ENCODE measurements at places on chromosomes 13 and 19.

DNA sequence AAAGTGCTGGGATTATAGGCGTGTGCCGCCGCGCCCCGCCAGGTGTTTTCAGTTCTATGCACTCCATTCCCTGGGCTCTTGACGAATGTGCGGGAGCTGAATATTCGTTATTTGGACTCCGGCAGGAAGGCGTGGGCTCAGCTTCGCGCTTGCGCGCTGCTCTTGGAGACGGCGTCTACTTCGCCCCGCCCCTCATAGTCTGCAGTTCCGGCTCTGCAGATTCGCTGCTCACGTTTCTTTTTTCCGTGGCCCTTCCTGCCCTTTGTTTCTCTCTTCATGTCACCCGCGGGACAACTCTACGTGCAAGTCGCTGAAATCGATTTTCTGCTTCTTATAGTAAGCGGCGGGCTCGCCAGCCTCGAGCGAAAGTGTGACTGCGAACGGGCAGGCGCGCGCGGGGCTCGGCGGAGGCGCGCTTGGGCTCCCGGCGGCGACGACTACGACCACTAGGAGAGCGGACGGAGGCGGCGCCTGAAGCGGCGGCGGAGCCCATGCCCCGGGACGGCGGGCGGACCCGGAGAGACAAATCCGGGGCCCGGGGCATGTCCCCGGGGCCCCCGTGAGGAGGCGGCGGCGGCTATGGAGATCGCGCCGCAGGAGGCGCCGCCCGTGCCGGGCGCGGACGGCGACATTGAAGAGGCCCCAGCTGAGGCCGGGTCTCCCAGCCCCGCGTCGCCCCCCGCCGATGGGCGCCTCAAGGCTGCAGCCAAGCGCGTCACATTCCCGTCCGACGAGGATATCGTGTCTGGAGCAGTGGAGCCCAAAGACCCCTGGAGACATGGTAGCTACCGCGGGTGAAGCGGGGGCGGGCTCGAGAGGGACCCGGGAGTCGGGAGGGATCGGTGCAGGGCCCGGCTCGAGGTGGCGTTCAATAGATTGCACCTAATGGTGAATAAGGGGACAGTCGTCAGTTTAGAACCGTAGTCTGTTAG, at the start of gene PPP1R37:
Gene PPP1R37, plus strand, starts transcription at position 433 of the 932 bp plus-strand sequence. Its CDS starts 147 bp downstream, at position 580.
- peak; percentile 90 for DNase-seq

DNA sequence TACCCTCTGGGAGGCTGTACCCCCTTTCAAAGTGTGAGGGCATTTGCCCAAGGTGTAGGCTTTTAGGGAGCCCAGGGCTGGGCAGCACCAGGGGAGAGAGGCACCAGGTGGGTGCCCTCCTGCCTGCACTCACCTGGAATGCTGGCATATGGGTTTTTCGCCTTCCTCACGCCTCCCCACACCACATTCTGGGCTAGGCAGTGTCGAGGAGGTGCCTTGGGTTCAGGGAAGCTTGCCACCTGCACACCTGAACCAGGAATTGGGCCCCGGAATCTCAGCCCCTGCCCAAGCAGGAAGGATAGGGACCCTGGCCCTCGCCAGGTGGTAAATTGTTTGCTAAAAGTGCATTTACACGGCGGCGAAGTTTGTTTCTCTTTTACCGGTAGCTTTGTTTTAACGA, 5.1 kb upstream of the TSHZ3 start:
- no peak for DNase-seq

DNA sequence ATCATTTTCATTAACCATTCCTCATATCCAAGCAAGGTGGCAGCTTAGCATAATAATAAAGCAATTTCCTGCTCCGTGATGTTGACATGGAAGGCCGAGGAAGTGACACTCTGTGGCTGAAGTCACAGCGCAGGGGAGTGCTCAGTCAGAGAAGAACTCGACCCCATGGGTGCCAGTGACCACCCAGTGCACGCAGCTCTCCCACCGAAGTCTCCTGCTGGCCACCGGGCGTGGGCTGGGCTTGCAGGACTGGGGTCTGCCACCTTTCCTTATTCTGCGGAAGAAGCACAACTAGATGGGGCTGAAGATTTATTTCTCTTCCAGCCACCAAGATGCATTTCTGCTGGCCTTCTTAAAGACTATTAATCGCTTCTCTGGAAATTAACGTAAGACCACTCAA, 132.1 kb upstream of the SPACA7 start:
- no peak for DNase-seq

DNA sequence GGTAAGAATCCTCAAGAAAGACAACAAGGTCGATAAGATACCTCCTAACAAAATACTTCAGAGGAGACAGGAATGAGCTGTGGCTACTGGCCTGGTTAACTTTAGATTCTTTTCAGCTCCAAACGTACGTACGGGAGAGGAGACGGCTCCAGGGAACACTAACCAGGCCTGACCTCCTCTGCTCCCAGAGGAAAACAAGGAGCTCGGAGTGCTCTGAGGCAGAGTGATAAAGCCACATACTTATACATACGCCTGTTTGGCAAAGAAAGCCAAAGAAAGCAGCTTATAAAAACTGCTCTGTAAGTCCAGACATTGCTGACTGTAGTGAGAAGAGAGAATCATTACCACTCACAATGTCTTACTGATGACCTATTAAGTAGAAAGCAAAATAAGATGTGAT, 263.9 kb downstream of the MZT1 start:
- no peak for DNase-seq

- DNase-seq: no peak
Measured at GRCh38 chr13:43140985-43141384, 117.6 kb downstream of the DNAJC15 start.

DNA sequence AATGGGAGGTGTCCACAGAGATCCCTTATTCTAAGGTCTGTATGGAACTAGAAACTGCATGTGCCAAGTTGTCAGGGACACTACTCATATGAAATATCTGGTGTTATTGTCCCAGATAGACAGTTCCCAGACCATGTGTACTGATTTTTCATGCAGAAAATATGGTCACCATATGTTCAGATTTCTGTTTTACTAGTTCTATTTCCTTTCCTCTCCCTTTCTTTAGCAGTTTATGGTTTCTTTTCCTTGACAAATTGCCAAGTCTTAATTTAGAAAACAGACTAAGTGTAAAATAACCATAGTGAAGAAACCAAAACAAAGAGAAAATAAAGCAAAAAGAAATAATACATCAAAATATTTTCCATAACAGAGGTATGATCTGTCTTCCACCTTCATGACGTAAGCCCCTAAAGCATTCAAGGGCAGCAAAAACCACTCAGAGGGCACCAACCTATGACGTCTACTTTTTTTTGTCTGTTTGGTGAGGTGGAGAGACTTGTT, 248.5 kb downstream of the KCTD12 start:
- DNase-seq: no peak

GRCh38 chr13:51697855-51698254, 106.1 kb downstream of the DHRS12 start:
- no peak for DNase-seq

DNA sequence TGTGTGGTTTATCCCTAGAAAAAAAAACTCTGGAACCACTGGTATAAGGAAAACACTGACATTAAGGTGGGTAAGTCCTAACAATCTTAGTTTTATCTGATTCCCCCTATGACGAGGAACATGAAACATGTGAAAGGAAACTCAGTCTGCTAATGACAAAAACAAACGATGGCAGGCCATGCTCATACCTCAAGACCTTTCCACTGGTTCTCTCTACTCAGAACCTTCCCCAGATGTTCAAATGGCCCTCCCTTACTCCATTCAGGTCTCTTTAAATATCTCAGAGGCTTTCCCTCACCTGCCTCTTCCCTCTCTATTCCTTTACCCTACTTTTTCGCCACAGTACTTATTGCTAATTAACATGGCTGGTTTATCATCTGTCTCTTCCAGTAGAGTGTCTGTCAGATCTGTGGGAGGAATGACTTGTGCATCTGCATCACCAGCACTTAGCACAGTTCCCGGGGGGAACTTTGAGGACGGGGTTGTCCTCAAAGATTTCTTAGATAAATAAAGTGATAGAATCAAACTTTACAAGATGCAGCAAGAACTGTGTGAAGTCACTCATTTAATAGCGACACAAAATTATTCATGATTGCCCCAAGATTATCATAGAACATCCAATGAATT, 1.5 kb downstream of the TUBGCP3 start:
- DNase-seq: no peak

- DNase-seq: no peak
Measured at GRCh38 chr13:35481777-35482176, 5.3 kb upstream of the MAB21L1 start.

DNA sequence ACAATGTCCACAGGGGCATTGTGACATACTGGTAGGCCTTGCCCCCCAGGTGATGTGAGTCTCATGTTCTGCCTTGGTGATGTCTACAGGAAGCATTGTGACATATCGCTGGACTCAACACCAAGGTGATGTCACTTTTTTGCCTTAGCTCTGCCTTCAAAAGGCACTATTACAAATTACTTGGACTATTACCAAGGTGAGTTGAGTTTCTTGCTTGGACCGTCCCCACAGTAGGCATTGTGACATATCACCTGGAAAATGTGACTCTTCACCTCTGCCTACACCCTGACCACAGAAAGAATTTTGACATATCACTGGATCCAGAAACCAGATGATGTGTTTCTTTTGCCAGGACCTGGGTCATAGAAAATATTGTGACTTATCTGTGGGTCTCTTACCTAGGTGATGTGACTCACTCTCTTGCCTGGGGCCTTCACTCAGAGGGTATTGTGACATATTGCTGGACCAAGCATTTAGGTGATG, 60.6 kb upstream of the ZNF724 start:
- no peak for DNase-seq

- DNase-seq: no peak
Measured at GRCh38 chr13:98784666-98785065, 32.2 kb upstream of the SLC15A1 start.

DNA sequence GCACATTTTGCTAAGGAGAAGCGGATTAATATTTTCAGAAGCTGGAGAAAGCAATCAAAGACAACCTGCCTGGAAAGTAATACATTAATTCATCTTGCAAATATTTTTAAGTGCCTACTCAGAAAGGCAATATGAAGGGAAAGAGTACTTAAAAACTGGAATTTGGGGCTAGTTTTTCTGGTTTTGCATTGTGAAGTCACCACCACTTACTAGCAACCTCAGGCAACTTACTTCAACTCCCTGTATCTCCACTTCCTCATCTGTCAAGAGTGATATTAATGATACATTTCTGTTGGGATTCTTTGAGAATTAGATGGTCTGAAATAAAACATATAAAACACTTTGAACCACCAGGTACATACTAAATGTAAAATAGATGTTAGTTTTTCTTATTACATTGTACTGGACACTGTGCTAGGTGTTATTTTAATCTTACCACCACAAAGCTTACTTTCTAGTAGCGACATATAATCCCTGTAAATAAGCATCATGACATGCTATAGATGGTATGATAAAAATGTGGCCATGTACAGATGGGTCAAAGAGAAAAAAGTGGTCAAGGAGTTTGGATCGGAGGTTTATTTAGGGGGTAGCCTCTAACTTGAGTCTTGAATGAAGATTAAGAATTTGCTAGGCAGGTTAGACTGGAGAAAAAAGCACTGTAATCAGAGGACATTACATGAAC, 101.2 kb downstream of the SPRY2 start:
- no peak for DNase-seq

DNA sequence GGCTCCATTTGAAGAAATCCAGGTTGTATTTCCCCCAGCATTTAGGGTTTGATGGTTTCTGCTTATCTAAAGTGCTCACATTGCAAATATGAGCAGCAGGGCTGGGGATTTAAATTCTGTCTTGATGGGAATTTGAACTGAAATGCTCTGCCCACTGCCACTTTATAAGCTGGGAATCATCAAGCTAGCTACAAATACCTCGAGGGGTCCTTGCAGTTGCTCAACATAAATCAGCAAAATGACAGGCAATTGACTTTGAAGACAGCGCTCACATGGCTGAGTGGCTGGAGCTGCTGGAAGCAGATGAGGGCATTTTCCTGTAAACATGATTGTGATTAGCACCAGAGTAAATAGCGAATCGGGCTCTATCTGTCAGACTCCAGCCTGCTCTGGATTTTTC, 39.4 kb upstream of the MEDAG start:
- DNase-seq: no peak

DNA sequence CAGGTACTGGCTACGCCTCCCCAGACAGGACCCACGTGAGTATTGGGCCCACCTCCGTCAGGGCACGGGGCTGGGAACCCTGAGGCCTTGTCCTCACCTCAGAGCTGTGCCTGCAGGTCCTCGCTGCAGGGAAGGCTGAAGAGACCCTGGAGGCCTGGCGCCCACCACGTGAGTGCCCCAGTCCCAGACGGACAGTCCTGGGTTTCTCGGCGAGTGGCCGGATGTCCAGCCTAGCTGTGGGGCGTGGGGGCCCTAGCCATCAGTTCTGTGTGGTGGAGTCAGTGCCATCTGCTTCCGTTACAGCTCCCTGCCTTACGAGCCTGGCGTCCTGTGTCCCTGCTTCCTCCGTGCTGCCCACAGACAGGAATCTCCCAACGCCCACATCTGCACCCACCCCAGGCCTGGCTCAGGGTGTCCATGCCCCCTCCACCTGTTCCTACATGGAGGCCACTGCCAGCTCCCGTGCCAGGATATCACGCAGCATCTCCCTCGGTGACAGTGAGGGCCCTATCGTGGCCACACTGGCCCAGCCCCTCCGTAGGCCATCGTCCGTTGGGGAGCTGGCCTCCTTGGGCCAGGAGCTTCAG, 7.8 kb upstream of the OVOL3 start:
- DNase-seq: no peak

DNA sequence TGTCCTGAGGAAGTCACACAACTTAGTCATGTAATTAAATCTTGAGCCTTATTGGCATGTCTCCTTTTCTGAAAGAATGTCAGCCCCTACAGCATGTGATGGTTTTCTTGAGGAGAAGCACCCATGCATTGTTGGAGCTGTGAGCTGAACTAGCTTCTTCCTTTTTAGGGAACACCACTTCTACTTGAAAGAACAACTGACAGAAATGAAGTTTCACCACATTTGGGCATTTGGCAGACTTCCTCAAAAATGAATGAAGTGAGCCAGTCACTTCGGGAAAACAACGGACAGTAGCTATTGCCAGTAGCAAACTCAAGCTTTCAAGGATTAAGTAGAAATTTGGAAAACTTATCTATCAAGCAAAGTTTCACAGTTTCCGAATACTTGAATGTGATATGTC, 1351.3 kb downstream of the EFNB2 start:
- DNase-seq: no peak

DNA sequence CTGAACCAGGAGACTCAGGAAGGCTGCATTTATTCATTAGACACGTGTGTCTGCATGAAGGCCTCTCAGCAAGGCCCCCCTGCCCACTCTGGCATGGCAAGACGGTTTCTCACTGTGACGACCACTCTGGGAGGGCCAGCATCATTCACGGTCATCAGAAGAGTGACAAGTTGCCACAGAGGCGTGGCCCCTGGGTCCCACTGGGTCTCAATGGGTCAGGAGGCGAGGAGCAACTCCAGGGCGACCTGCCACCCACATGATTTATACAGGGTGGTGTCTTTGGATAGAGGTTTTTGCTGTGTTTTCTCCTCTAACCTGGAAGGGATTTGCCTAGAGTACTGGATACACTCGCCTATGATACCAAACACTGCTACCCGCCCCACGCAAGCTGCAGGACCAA, 60.7 kb downstream of the KLF2 start:
- DNase-seq: no peak

DNA sequence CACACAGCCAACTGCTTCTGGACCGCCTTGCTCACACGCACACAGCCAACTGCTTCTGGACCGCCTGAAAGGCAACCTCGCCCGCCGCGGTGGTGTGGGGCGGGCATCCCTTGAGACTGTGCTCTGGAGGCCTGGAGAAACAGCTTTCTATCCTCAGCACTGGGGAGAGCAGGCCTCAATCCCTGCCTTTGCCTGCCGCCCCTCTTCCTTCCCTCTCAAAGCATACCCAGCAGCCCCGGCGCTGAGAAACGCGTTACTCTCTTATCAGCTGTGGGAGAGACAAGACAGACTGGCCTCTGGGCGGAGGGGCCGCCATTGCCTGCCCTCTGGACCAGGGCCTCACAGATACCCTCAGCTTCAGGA, 2.9 kb downstream of the LIPE start:
- DNase-seq: no peak

- DNase-seq: no peak
Measured at GRCh38 chr19:55603115-55603514, 2.3 kb upstream of the ZNF865 start.

Measured in C1 segment of cervical spinal cord (tissue), 14 donors.